NCI-H187 treated with DMSO at 0.1 percent for 48 hours (cell line): ENCODE measurements at places on chromosomes 16 and 17.

DNA sequence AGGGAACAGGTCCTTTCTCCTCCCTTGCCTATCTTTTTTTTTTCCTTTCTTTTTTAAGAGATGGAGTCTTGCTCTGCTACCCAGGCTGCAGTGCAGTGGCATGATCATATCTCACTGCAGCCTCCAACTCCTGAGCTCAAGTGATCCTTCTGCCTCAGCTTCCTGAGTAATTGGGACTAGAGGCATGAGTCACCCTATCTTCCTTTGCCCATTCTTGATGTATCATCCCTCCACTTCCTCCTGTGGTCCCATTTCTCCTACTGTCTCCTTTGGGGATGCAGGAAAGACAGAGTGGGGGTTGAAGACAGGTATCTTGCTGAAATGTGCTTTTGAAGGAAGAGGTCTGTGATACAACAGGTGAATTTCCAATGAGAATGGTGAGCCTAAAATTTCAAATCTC is 5.5 kb downstream of the MYO19 start:
- no peak for DNase-seq

GRCh38 chr17:8887301-8887700 is 19.8 kb upstream of the PIK3R6 start:
- no peak for DNase-seq

GRCh38 chr16:69190046-69190588 is 3.2 kb downstream of the SNTB2 start:
- no peak for DNase-seq

- peak; percentile 3 for DNase-seq
These were observed 21.4 kb downstream of the RPS6KB1 start for GRCh38 chr17:59914274-59914854.

DNA sequence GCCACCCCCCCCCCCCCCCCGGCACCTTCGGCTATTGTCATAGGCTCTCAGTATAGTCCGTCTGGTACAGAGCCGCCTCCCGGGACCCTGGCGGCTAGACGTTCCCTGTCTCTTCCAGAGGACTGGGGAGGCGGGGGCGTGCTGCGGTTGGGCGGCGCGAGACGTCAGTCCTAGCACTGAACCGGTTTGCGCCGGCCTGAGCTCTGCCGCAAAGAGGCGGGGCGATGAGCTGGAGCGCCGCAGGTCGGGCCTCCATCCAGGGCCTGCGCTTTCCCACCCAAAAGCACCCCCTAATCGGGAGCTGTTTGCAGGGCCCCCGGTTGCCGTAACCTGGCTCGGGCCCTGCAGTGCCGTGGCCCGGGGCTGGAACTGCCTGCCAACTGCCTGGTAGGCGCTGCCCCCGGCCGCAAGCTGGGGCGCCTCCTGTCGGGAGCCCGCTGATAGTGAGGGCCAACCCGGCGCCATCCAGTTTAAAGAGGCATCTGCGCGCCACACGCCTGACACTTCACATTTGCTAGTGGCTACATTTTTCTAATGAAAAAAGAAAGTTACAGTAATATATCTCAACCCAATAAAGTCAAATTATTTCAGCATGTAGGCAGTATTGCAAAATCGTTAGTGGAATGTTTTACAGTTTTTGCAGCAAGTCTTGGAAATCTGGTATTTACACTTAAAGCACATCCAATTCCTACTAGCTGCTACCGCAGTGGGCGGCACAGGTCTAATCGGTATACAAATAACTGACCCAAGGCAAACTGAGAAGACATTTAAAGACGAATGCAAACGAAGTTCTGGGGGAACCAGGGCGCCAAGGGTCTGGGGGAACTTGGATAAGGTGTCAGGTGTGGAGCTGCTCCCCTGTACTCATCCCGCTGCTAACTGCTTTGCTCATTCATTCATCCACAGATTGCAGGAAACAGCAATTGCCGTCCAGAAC is 753 bp upstream of the USP22 start:
- peak; percentile 75 for DNase-seq

DNA sequence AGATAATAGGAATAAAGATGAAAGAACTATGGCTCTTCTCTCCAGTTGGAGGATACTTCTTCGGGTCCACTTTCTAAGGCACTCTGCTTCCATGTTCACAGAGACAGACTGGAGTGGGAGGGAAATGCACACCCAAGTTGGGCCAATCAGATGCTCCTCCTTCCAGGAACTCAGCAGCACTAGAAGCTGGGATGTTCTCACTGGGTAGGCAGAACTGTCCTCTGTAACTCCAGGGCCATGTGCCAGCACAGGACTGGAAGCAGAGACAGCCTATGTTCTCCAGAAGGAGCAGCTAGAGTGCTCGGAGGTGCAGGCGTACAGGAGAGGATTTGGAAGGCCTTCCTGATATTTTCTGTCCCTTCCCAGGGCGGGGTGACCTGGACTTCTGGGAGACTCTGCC is 49.9 kb upstream of the SREBF1 start:
- no peak for DNase-seq

- DNase-seq, result no peak
These were observed 115.4 kb downstream of the METRNL start for GRCh38 chr17:83194761-83195329.

GRCh38 chr16:88651276-88651988 is 579 bp upstream of the CYBA start:
- no peak for DNase-seq

GRCh38 chr17:39804839-39805238 is 59.3 kb downstream of the IKZF3 start:
- no peak for DNase-seq

DNA sequence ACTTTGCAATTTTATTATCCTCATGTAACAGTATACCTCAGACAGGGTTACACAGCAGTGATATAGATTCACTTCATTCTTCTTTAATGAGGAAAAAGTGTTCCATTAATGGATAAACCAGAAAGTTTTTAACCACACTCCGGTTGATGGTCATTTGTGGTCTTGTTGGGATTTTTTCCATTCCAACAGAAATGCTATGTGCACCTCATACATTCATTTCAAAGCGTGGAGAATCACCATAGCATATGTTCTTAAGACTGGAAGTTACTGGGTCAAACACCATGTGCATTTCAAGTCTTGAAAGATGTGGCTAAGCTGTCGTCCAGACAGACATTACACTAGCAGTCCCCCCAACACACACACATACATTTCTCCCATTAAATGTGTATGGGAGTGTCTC is 245.8 kb upstream of the CDH5 start:
- DNase-seq, result no peak

- no peak for DNase-seq
These were observed 92.1 kb upstream of the HLF start for GRCh38 chr17:55172612-55173011.

DNA sequence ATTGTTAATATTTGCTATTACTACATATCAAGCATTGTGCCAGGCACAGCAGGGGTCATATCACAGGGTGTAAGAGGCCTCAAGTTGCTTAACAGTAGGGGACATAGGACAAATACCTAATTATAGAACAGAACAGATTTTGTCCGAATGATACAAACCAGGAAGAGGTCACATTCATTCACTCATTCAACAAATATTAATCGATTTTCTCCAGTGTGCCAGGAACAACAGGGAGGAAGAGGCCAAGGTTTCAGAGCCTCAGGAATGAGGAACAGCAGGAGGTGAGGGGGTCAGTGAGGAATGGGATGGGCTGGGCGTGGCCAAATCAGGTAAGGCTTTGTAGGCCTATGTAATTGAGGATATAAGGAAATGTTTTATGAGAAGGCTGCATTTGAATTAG is 11.2 kb upstream of the CHST4 start:
- no peak for DNase-seq

- DNase-seq, result peak; percentile 63
These were observed 12.3 kb downstream of the SMIM5 start for GRCh38 chr17:75645501-75645888.

DNA sequence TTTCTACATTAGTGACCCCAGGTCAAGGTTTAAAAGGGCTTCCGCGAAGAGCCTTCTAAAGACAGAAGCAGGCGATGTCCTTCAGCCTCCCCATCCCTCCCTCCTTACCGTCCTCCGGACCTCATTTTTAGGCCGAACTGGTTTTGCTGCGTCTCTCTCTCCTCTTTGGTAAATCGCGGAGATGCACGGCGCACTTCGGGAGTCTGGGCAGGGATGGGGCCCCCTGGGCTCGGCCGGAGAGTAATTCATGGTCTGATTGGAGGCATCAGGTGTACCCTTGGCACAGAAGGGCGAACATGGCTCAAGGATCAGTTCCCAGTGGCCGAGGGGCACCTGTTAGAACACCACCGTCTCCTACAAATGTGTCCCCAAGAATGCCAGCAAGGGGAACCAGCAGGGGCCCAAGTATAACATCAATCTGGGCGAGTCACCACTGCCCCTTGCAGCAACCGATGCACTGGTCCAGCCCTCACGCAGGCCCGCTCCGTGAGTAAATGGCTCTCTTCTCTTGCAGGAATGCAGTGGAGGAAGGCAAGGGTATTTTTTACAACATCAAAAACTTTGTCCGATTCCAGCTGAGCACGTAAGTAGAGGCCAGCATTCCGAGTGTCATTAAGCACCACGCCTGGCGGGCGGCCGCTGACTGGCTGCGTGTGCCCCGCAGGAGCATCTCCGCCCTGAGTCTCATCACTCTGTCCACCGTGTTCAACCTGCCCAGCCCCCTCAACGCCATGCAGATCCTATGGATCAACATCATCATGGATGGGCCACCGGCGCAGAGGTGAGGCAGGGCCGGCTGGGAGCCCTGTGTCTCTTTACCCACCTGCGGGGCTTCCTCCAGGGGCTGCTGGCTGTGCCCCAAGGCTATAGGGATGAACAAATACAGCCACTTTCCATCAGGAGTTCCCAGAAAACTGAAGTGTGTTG is 45.6 kb downstream of the MEAK7 start:
- DNase-seq, result no peak

DNA sequence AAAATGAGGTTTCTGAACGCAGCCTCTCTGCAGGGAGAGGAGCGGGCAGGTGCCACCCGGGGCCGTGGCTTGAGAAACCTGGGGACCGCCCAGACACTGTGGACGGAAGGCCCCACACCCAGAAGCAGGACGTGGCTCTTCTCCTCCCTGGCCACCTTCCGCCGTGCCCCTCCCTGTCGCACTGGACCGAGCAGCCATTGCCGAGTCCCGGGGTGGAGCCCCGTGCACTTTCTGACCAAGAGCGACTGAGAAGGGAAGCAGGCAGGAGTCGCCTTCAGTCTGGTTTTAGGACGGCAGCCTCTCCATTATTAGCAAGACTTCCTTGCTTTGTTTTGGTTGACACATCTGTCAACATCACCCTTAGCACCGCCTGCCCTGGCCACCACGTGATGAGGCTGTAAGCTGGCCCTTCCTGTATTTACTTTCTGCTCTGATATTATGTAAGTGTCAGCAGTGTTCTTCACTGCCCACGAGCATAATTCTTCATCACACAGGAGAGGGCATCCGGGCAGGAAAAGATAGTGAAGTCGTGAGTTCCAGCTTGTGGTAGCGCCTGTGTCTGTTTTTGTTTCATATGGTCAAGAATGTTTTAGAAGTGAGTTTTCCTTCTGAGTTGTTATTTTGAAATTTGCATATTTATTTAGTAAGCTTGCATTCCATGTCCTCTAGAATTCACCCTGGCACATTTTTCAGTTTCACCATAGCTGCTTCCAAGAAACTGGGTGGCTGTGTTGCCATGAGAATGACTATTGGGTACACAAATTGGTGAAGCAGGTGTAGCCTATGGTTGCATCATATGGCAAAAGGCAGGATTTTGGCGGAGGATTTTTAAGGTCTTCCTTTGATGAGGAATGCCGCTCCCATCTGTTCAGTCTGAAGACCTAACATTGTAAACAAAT is 1.0 kb downstream of the HERPUD1 start:
- no peak for DNase-seq

DNA sequence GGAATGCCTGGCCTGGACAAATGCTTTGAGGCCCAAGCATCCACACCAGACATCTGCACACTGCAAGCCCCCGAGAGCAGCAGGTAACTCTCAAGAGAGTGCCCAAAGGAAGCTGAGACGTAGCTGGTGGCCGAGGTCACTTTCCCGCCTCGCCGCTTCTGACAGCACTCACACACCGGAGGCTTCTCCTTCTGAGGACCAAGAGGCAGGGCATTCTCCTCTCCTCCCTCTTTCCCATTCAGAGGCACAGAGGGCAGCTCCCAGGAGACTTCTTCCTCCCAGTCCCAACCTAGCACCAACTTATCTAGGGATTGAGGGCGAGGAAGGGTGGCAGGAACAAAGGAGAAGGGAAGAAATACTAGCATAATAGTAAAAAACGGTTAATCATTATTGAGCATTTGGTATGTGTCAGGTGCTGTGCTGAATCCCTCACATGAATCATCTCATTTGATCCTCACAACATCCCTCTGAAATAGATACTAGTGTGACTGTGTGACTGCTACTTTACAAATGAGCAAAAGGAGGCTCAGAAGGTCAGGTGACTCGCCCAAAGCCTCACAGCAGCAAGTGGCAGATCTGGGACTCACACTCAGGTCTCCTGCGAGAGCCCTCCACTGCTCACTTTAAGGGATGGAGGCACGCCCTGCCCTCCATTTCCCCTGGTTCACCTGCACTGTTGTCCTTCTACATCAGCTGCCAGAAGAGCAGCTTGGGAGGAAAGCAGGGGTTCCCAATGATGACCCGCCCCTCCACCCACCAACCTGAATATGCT is 41.8 kb downstream of the MYO18A start:
- DNase-seq, result no peak

GRCh38 chr16:86590501-86591144 is 12.3 kb downstream of the FOXL1 start:
- no peak for DNase-seq

DNA sequence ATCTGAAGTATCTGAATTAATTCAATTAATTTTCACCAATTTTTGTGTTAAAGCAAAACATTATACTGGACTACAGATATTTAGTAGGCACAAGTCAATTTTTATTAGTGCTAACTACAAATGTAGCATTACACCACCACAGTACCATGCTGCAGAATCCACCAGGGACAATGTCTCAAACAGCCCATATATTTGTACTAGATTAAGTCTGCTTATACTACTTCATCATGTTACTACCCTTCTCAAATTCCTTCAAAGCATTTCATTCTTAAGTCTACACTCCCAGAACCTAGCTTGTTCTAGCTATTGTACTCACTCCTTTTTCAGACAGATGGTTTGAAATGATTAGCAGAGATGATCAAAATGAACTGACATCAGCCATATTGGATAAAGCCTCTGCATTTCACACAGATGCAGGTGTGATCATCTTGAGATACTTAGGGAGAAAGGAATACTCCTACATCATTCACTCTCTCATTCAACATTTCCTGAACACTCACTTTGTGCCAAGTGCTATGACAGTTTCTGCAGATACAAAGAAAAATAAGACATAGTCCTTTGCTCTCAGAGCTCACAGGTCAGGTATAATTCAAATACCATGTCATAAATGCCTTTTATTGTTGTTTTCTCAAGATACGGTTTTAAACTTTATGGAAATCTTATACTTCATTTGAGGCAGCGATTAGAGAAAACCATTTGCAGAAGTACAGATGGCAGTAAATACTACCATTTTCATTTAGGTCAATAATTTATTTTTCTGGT is 47.7 kb downstream of the SMURF2 start:
- no peak for DNase-seq

DNA sequence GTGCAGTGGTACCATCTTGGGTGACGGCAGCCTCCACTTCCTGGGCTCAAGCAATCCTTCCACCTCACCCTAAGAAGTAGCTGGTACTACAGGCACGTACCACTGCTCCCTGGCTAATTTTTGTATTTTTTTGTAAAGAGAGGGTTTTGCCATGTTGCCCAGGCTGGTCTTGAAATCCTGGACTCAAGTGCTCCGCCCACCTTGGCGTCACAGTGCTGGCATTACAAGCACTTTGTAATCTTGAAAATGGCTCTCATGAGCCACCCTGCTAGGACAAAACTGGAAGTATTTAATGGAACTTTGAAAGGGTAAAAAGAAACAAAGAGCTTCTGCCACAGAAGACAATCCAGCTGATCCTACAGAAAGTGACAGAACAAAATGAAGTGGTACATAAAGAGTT is 9.2 kb downstream of the SUMO2 start:
- no peak for DNase-seq
